ENCODE measurements at places on chromosomes 3 and 15. TPM values are rescaled to one million over a fixed set of nuclear protein-coding genes. Genes with fewer than 3 reads are reported as not detected.

The SENP8 gene
- total RNA-seq, result 6.3 TPM

The PRSS50 gene
- not detected for total RNA-seq

GRCh38 chr3:158313338-158313927, 203.5 kb downstream of the RSRC1 start:
- peaks cover 9% of the 10 kb centered on the region for H3K4me1 ChIP-seq
- no peaks in the 10 kb centered on the region for H3K36me3 ChIP-seq
- H3K27ac ChIP-seq, result no peak overlapping the region

DNA sequence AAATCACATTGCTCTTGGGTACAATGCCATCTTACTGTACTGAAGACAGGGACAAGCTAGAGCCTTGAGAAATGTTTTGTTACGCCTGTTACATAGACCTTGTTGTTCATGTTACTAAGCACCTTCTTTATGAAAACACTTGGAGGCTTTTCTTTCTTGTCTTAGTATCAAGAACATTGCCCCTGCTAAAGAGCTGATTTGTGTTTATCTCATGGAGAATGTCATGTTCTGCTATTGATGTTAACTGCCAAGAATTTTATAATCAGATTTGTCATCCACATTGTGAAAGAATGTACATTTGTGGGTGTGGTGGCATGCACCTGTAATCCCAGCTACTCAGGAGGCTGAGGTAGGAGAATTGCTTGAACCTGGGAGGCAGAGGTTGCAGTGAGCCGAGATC, 431.3 kb upstream of the MDFIC2 start:
- DNase-seq, result no peak
- no peak overlapping the region for H3K27ac ChIP-seq
- no peaks in the 10 kb centered on the region for H3K4me1 ChIP-seq
